ENCODE measurements at places on chromosomes 4 and X.
A peak's percentile ranks its signal among the peaks of the same experiment; 100 is the strongest.

GRCh38 chr4:1602655-1603412 lies 81.3 kb downstream of the FAM53A start:
- no peak for DNase-seq

DNA sequence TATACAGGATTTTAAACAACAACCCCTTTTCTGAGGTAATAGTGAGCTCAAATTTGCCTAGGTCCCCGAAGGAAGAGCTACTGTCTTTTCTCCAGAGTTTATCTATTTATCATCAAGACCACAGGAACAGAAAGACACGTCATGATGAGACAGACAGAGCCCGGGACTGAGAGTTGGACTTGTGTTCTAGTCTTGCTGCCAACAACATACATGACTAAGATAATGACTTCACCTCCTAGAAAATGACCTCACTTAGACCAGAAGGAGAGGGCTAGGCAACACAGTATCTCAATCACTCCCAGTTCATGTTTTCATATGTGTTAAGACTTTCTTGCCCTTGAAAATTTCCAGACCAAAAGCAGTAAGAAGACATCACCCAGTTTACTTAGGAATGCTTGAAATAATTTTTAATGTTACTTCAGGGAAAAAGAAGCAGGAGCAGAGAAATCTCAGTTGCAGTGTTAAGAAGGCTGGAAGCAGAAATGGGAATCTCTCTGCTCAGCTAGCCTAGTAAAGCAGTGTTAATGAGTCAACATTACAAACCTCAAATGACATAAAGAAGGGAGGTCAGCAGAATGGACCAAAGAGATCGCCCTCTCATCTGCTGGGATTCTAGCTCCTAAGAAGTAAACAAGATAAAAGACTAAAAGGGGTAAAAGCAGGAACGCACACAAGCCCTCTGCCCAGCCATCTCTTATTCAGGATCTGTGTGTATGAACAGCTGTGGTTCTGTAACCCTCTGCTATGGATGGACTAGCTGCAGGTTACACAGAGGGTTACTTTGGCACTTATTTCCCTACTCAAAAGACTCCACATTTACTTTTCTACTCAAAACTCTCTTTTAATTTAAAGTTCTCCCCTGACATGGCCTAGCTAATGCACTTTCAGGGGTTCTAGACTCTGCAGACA lies 24.8 kb downstream of the PDGFC start:
- no peak for DNase-seq

- no peak for DNase-seq
These were observed 10.7 kb upstream of the BRS3 start for GRCh38 chrX:136477026-136477425.

DNA sequence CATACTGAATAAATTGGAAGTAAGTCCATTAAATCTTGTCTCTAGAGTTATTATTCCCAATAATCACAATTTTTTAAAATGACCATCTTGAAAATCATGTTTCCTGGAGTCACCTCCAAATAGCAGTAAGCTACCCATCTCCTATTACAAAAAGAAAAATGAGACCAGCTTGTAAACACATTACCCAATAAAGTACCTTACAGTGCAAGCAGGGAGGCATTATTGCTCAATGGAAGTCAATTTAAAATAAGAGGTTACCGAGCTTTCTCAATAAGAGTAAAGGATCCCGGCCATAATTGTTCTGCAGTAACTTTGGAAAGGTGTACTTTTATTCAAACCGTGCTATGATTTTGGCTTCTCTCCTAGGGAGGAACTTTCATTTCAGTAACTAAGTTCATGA lies 78.0 kb downstream of the DMD start:
- no peak for DNase-seq

GRCh38 chr4:22999419-22999818 lies 306.7 kb downstream of the GBA3 start:
- DNase-seq = no peak

DNA sequence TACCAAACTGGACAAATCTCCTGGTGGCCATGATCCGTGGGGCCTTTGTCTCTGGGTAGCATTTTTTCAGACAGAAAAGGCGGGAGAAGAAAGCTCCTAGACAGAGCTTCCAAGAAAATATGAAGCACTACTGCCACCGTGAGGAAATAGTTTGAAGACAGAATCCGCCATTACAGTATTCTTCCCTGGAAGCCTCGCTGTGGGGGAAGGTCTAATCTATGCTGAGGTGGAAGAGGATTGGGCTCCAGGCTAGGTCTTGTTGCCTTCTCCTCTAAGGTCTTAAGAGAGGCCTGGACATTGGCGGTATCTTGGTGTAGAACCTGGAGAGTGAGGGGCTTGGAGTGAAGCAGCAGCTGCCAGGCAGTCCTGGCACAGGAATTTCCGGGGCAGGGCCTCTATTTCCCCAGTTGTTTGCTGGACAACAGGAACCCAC lies 218.9 kb downstream of the OR13H1 start:
- DNase-seq = no peak

- DNase-seq = no peak
These were observed 113.4 kb upstream of the TMEM47 start for GRCh38 chrX:34770511-34770910.

GRCh38 chrX:314781-315595 lies 3.6 kb downstream of the GTPBP6 start:
- DNase-seq = no peak

GRCh38 chr4:102734591-102735385 lies 26.0 kb downstream of the MANBA start:
- DNase-seq = peak; percentile 25

GRCh38 chr4:158786121-158786601 lies 17.3 kb downstream of the FNIP2 start:
- no peak for DNase-seq

DNA sequence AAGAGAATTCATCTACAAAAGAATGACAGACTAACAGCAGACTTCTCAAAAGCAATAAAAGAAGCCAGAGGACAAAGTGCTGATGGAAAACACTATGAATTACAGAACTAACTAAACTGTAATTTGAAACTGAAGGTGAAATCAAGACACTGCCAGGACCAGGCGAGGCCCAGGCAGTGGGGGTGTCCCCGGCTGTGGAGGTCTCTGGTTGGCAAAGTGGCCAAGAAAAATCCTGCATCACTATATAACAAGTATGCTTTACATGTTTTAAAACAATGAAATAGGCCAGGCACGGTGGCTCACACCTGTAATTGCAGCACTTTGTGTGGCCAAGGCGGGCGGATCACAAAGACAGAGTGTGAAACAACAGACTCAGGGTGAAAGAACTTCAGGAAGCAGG lies 32.9 kb downstream of the CHM start:
- no peak for DNase-seq

GRCh38 chr4:185201977-185202962 lies 1.5 kb downstream of the CFAP97 start:
- DNase-seq = no peak

GRCh38 chr4:107993969-107994368 lies 4.3 kb downstream of the HADH start:
- DNase-seq = no peak

GRCh38 chr4:140854168-140854567 lies 98.0 kb upstream of the TBC1D9 start:
- no peak for DNase-seq

DNA sequence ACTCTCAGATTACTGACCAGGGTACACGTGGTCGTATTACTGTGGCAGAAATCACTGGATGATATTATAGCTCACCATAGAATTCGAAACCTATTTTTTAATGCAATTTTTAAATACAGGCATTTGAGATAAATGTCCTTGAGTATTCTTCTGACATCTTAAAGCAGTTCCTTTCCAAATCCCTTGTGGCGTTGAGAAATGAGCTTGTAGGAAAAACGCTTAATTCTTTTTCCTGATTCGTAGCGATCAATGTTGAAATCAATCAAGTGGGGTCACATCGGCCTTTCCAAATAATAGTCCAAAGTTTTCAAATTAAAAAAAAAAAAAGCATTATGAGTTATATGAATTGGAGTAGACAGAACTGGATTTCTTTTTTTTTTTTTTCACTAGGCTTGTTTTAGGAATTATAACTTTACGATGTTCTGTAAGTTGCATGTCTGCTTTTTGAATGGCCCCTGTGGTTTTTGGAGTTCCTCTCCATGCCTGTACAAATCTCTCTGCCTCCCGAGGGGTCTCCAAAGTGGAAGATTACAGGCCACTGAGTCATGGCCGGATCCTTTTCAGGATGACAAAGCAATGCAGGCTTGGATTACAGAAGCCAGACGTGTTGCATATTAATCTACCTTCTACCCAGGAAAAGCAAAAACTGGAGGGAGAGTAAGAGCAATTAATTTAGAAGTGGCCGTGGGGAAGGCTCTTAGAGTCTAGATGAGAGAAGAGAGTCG lies 226.1 kb downstream of the SHOX start:
- no peak for DNase-seq

DNA sequence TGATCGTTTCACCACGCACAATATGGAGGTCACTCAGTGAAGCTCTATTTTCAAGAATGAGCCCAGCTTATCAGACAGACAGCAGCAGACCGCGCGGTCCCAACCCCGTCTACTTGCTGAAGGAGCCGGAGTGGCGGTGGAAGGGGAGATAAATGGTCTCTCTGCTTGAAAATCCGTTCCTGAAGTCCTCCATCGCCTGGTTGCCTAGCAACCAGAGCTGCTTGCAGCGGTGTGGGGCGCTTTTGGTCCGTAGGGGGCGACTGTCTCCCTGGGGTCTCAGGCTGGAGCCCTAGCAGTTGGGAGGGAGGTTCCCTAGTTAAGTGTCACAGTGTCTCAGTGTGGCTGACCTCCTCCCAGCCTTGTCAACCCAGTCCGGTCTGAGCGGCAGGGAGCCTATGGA lies 8.3 kb upstream of the DLG3 start:
- no peak for DNase-seq

DNA sequence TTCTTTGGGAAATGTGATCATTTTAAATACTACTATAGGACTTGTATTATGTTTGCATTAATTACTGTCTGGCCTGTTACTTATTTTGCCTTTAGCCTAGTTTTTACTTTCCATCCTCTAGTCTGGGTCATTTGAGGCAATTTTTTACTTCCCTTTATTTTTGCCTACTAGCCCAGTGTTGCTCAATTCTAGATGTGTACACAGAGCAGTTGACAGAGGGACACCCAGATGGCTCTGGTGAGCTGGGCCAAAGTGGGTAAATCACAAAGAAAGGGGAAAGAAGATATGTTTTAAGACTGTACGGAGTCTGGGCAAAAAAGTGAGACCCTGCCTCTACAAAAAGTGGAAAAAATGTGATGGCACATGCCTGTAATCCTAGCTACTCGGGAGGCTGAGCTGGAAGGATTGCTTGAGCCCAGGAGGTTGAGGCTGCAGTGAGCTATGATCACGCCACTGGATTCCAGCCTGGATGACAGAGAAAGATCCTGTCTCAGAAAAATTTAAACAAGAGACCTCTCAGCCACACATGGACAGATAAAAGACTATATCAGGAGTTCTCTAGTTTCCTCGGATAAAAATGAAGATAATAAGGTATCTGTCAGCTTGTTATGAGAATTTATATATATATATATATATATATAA lies 35.7 kb downstream of the APOO start:
- no peak for DNase-seq

Data from GM12891 (cell line).